ENCODE measurements at places on chromosomes 1 and 21.

DNA sequence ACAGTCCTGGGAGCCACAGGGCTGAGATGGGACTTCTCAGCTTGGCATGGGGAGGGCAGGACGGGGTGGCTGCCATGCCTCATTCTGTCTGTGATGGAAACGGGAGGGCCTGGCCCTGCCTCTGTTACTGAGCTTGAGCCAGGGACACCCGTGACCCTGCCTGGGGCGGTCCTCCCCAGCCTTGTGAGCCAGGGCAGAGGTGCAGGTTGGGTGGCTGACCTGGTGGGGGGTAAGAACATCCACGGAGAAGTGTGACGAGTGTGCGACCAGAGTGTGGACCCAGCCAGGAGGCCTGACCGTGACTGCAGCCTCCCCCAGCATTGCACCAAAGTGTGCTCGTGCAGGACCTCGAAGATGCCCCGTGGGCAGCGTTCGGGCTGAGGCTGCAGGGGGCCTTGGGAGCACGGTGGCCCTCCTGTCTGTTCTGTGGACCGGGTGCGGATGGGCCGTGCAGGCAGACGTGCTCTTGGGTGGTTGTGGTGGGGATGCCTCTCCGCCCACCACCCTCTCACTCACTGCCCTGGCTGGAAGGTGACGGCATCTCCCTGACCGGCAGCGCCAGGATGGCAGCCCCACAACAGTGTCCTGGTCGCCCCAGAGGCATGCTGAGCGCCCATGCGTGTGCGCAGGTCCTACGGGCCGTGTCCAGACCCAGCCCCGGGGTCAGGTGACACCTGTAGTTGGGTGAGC, 45.4 kb downstream of the SKI start:
- no peak for DNase-seq

- DNase-seq: no peak
Observed at GRCh38 chr1:244092293-244092963, 41.3 kb downstream of the ZBTB18 start.

DNA sequence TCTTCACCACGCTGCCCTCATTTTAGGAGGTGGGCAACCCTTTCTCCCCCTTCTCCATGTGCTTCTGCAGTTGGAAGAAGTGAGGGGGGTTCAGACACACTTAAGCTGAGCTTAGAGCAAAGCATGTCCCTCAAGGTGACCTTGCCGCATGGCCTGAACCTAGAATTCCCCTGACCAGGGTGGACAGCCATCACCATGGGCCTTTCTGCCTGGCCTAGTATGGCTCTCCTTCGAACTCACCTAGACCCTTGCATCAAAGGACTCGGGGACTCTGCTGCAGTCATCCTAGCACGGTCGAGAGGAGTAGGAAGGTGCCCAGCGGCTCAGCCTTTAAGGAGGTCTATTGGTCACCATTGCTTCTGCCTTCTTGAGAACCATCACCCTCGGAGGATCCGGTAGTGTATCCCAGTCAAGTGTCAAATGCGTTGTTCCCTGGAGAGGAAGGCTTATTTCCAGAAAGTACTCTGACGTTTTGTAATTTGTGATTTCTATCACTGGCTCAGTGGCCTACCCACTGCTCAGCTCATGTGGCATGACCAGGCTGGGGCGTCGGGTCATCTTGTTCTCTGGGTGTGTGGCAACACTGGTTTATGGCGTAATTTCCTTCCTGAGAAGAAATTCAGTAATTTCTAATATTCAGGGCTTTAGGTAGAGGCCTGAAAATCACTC, at the start of gene KCNE1:
TSS of gene KCNE1 (minus strand) at position 424 of the 669 bp plus-strand sequence. CDS start 62,576 bp downstream, outside the sequence.
- DNase-seq: no peak

GRCh38 chr1:180953291-180954004, 40.8 kb downstream of the KIAA1614 start:
- no peak for DNase-seq

DNA sequence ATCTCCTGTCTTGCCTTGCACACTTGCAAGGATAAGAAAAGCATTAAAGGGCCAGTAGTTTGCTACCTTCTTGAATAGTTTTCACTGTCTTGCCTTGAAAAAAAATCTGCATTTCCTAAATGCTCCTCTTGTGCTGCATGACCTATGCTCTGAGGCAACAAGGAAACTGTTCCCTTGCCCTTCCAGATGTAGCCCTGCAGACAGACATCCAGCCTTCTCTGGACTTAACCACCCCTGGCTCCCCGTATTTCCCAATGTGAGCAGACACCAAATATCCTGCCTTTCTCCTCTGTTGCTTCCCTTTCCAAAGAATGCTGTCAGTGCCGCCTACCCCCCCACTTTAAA, 177.6 kb downstream of the GABPA start:
- no peak for DNase-seq

DNA sequence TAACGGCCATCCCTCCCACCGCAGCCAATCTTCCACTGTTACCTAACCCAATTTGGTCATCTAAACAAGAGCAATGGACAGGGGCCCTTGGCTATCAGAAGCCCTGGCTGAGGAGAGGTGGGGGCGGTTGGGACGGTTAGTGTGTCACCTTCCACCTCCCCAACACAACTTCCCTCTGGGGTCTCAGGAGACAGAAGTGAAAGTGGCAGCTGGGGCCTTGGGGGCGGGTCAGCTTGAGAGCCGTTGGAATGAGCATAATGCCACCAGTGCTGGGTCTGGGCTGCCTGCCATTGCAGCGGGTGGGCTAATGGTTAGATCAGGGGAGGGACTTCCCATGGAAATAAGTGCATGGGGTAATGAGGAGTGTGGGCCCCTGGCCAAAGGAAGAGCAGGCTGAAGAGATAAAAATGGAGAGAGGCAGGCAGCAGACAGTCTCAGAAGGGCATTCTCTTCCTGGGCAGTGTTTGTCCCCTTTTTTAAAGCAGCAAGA, 7.9 kb downstream of the MEF2D start:
- no peak for DNase-seq

GRCh38 chr21:44433791-44434567, 21.3 kb upstream of the LRRC3 start:
- DNase-seq: no peak

GRCh38 chr21:39670701-39671100, 58.0 kb downstream of the B3GALT5 start:
- no peak for DNase-seq

DNA sequence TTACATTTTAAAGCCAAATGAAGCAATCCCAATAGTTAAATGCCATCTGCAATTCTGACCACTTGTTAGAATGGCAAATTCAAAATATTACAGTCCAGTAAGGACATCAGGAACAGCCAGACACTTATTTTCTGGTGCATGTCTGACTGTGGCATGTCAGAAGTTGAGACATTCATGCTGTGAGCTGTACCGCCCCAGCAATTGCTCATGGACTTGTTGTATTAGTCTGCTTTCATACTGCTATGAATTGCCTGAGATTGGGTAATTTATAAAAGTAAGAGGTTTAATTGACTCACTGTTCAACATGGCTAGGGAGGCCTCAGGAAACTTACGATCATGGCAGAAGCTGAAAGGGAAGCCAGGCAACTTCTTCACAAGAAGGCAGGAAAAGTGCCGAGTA, 19.1 kb downstream of the DDAH1 start:
- DNase-seq: no peak

- DNase-seq: peak; percentile 15
Observed at GRCh38 chr1:113811156-113811887, 954 bp downstream of the RSBN1 start.

DNA sequence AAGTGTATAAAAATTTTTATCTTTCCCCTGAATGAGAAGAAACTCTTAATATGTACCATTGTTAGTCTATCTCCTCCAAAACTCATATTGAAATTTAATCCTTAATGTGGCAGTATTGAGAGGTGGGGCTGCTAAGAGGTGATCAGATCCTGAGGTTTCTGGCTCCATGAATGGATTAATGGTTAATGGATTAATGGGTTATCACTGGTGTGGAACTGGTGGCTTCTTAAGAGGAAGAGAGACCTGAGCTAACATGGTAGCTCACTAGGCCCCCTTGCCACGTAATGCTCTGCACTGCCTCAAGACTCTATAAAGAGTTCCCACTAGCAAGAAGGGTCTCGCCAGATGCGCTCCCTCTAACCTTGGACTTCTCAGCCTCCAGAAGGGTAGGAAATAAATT, 70.6 kb upstream of the ZBTB18 start:
- no peak for DNase-seq

GRCh38 chr1:50257940-50258685, 149.4 kb downstream of the ELAVL4 start:
- no peak for DNase-seq

DNA sequence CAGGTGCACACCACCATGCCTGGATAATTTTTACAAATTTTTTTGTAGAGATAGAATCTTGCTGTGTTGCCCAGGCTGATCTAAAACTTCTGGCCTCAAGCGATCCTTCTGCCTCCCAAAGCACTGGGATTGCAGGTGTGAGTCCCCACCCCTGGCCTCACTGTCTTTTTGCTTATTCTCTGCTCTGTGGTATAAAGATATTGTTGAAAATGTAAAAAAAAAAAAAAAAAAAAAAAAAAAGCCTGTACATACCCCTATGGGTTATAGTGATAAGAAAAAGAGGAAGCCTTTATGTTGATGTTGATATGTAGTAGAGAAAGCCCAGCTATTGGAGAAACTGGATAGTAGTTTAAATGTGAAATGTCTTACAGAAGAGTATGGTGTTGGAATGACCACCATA, 125.8 kb downstream of the XPR1 start:
- no peak for DNase-seq

- DNase-seq: no peak
Observed at GRCh38 chr1:114620419-114620818, 39.0 kb upstream of the BCAS2 start.

DNA sequence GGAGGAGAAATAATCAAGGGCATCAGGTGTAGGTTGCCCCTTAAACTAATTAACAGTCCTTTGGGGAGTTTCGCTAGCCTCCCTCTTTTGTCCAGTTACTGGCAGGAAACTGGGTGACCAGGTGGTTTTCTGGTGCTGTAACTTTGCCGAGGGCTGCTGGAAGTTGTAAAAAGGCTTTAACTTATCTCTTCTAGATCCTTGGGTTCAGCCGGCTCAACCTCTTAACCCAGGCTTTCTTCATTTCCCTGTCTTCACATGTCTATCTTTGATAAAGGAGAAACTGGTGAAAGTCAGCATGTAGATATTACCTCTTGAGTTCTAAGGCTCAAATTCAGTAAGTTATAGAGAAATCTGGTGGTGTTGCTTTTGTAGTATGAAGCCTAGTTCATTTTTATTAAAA, 289.7 kb upstream of the NRIP1 start:
- no peak for DNase-seq

DNA sequence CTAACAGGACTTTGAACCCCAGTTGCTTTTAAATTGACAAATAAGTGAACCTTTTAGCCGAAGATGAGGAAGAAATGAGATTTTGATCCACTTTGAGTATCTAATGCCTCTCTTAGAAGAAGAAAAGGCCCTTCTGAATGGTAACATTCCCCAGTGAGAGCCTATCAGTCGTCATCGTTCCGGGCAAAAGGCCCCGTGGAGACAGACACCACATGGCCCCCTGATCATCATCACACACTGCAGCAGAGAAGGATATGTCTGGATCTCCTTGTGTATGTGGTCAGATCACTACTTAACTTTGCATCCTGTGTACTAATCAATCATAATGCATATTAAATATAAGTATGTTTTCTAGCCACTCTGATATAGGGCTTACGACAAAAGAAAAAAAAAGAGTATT, 87.3 kb upstream of the SMYD2 start:
- DNase-seq: no peak

- no peak for DNase-seq
Observed at GRCh38 chr1:2439369-2439768, 27.0 kb upstream of the PEX10 start.

DNA sequence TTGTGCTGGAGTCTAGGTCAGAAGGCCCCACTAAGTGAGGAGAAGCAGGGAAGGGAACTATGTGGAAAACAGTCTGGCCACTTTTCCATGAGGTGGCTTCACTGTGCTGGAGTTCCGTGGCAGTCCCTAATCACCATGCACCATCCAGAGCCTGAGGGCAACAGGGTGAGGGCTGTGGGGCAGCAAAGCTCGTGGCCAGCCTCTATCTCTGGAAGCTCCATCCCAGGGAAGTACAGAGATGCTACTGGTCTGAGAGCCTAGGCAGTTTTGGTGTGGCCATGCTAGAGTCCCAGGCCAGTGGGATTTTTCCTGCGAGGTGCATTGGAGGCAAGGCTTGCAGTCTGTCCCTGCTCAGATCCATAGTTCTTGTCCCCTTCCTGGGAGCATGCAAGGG, 157.3 kb upstream of the LRRC7 start:
- no peak for DNase-seq

GRCh38 chr1:176111835-176112234, 95.3 kb downstream of the COP1 start:
- no peak for DNase-seq

DNA sequence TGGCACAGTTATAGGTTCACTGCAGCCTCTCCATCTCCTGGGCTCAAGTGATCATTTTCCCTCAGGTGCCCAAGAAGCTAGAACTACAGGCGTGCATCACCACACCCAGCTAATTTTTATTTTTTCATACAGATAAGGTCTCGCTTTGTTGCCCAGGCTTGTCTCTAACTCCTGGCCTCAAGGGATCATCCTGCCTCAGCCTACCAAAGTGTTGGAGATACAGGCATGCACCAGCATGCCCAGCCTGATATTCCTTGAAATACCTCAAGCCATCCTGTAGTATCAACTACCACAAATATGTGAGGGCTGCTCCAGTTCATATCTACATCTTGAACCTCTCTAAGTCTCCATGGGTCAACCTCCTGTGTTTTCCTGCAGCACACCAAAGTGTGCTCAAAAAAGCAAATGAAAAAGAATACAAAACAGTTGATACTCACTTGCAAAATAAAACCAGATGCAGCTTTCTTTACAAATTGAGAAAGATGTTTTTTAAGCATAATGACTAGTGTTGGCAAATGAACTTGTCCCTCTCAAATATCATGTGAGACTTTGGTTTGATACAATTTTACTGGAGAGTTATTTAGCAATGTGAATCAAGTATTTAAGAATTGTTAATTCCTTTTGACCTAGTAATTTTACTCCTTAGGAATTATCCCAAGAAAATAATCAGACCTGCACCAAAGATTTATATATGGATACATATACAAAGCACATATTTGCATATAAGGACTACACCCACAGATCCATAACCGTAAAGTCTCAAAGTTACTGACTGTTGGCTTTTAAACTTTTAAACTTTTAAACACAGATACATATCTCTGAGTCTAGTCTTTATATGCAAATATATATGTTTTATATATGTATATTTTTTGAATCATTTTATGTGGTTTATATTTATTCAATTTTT, 197.7 kb downstream of the NRIP1 start:
- DNase-seq: no peak

DNA sequence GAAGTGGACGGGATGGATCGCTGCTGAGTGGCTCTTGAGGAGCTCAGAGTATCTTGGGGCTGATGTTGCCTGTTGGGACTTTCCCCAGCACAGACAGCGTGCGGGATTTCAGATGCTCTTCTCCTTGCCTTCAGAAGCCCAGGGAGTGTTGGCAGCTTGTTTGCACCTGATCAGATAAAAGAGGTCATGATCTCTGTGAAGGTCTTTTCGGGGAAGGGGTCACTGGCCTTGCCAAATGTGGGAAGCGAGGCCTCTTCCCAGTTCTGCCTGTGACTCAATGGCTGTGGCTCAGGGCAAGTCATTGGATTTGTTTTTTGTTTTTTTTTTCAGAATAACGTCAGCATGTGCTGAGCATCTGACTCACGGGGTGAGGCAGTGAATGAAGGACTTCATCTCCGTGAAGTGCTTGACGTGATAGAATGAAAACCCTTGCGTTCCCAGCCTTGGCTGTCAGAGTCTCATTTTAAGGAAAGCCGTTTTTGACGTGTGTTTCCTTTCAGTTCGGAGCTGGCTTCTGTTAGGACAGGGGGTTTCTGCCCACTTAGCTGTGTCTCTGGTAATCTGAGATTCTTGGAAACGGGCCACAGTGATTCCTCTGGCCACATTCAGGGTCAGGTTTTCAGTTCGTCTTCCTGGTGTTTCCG, 46.7 kb downstream of the GALNT2 start:
- no peak for DNase-seq

Measured in endothelial cell (in vitro differentiated cells).